ACHN (cell line): ENCODE measurements at places on chromosomes 3 and 15.

GRCh38 chr3:62049033-62049432 lies 324.3 kb downstream of the FEZF2 start:
- DNase-seq, result no peak

- no peak for DNase-seq
Observed at GRCh38 chr3:49422379-49423248, at the start of gene AMT. Gene AMT (minus strand): TSS chr3:49422473. CDS start chr3:49422450, 23 bp downstream.

GRCh38 chr3:184526088-184526433 lies 35.5 kb upstream of the EPHB3 start:
- DNase-seq, result no peak

DNA sequence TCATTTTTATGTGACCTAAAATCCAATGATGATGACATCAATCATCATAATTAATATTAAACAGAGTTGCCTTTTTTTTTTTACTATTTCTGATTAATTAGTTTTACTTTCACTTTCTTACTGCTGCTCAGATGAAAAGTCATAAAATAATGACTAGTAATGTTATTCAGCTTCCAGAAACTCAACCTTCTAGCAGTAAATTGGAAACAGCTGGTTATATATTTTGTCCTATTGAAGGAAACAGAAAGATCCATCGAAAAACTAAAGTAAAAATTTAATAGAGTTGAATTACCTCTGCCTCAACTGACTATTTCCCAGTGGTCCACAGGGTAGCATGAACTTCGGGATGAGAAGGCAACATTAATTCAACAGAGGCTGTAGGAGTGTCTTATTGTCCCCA lies 107.1 kb upstream of the PTX3 start:
- DNase-seq, result no peak

GRCh38 chr3:42936157-42936981 lies 30.4 kb downstream of the ZNF662 start:
- DNase-seq, result no peak

DNA sequence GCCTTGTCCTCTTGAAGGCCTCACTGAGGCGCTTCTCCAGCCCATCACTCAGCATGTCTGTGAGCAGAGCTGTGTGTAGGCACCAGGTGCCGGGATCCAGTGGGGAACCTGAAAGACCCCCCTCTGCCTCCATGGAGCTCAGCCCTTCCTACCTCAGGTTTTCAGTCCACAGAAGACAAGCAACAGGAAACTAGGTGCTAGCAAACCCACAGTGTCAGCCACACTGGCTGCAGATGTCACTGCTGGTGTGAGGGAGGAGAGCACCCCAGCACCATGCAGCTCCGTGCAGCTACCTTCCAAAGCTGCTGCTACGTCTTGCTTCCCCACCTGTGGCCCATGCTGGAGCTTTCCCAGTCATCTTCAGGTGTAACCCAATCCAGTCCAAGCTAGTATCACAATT lies 17.9 kb downstream of the PSTPIP1 start:
- DNase-seq, result no peak

DNA sequence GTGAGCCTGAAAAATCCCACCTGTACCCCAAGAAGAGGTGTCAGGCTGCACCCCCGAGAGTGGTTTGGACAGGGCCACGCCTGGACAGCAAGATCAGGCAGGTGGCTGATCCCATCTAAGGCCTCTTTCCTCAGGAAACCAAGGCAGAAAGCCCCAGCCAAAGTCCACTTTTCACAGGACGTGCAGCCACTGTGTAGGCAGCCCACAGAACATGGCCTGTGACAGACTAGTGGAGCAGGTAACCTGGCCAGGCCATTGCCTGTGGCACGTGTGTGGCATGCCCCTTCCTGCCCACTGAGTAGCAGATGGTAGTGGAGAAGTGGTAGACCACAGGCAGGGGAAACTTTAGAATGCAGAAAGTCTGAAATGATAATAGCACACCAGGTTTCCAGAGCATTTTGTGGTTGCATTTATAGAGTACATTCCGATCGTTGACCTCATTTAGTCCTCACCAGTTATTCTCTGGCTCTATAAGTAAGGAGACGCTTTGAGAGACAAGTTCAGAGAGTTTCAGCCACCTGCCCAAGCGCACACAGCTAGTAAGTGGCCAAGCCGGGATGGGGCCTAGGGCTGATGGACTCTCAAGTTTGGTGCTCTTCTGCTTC lies 68.7 kb downstream of the AAGAB start:
- no peak for DNase-seq

DNA sequence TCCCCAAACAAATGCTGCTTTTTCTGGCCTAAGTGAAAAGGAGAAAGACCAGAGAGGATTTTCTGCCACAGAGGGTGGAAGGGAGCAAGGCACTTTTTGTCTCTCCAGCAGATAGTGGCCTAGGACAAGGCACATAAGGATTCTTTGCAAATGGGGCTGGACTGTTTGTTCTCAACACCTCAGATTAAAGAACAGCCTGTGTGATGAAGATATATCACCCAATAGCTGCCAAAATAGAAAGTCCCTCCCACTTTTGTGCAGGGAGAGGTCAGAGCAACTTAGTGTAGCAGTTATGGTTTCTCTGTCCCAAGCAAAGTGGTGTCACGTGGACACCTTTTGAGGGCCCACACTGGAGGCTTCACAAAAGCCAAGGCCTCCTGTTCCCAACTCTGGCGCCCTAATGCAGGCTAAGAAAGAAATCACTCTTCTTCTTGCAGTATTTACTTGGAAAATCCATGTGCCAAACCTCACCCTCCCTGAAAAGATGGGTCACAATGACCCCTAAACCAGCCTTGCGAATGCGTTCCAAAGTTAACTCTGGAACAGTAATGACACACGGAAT lies 84.9 kb downstream of the LRIG1 start:
- no peak for DNase-seq

DNA sequence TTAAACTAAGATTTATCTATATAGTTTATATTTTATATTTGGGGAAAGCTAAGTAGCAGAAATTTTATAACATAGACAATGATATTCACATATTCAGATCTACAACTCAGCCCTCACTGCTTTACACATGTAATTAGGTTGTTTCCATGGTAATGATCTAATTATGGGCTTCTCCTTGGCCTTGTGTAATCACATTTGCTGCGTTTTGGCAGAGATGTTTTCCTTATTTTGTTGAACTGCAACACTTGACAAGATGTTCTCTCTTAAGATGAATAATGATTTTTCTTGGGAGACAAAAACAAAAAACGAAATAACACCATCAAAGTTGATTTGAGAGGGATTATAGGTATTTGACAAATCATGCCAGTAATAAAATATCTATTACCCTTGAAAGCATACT lies 635.6 kb upstream of the TBL1XR1 start:
- DNase-seq, result no peak

DNA sequence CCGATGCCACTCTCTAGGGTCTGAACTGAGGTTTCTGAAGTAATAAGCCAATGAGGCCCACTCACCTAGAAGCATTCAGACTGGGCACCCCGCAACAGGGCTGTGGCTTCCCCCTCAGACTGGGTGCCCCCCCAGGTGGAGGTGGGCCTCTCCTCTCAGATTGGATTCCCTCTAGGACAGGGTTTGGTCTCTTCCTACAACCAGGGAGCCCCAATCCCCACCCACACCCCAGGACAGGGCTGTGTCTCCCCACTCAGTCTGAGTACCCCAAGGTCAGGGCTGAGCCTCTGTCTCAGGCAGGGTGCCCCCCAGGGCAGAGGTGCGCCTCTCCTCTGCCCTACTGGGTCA lies 27.7 kb downstream of the PTH1R start:
- DNase-seq, result no peak

- DNase-seq, result no peak
Observed at GRCh38 chr15:50549326-50549725, 2.9 kb upstream of the USP50 start.

- no peak for DNase-seq
Observed at GRCh38 chr3:127999509-128000106, 52.6 kb upstream of the SEC61A1 start.

GRCh38 chr15:65937476-65937875 lies 68.2 kb downstream of the RAB11A start:
- no peak for DNase-seq

DNA sequence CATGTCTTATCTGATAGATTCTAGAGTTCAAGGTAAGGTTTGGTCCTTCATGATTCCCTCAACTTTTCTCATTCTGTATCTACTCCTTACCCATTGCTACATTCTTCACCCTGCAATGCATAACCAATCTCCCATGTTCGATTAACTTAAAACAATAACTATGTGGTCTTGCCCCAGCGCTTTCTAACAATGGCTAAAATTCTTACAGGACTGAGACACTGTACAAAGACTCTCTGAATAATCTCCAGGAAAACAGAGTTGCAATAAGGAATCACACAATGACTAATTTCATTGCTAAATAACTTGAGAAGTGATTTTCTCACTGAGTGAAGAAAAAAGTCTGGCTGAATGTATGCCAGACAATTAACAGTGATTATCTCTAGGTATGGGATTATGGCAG lies 69.6 kb upstream of the FAM174B start:
- DNase-seq, result no peak

- no peak for DNase-seq
Observed at GRCh38 chr15:86197770-86198169, 118.1 kb downstream of the AGBL1 start.
